ENCODE measurements at places on chromosomes 4 and X.

DNA sequence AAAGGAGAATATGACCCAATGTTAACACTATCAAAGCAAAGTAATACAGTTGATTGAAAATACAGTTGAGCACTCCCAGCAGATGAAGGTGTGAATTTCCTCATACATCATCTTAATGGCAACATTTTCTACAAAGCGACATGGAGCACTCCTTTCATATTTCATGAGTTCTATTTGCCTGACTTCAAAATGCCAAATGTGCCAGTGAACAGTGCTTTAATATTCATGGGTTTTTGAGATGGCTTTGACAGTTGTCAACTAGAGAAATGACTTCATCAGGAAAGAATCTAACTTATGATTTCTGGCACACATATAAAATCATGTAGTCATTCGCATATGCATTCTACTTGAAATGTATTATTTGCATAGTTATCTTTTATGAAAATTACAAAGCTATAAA is 222.4 kb downstream of the GALNTL6 start:
- no peak for DNase-seq

DNA sequence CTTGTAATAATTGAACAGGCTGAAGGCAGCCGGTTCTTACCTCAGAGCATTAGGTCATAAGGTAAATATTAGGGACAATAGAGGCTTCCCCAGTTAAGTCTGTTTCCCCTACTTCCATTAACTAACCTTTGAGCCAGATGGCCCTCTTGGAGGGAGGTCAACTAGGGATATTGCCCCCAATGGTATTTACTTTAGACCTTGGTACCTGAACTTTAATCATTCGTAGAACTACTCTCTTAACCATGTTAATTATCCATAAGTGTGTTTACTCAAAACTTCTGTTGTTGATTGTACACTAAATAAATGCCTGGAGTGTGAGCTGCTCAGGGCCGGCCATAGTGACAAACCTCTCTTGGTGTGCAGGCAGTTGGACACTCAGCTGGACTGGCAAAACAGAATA is 1843.5 kb upstream of the AGA start:
- DNase-seq, result no peak

DNA sequence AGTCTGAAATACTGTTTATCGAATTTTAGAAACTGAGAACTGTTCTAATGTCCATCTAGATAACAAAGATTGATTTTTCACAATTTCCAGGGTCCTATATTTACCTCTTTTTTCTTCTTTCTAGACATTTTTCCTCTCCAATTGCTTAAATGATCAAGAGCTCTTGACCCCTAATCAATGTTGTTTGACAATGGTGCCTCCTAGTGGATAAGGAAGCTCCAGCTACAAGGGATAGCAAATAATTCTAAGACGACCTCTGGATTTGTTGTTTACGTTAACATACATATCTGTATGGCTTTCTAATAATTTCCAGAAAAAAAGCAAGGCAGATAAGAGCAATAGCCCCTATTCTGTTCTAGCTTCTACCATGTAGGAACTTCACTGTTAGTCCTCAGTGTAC is 35.8 kb downstream of the GPR82 start:
- no peak for DNase-seq

- DNase-seq, result no peak
Observed at GRCh38 chr4:87074121-87074488, 139.3 kb downstream of the AFF1 start.

DNA sequence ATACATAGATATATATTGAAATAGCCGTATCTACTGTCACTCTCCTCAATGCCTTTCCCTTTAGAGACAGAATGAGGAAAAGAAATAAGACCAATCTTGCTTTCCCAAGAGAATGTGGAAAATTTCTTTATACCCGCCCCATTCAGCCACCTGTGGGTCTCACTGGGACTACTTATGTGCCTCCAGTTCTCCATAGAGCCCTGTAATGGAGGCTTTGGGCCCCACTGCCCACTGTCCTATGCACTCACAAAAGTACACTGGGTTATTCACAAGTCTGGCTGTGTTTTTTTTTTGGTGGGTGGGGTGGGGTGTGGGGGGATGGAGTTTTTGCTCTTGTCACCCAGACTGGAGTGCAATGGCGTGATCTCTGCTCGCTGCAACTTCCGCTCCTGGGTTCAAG is 70.4 kb upstream of the ELOVL6 start:
- DNase-seq, result no peak

DNA sequence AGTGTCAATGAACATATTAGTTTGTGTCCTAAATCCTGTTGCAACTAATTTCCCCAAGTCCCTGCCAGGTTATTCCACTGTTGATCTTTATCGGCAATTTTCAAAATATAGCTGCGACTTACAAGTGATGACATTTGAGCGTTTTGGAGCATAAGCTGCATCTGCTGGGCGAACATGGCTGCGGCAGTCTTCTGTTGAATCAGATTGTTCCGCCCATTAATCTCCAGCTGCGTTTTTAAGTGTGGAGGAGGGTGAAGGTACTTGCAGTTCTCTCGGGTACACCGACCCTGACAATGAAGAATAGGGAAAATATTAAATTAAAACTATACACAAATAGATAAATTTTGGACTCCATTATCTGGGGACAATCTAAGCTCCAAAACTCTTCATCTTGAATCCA is 82.7 kb downstream of the MBNL3 start:
- DNase-seq, result no peak

GRCh38 chr4:122920473-122920872 is 1.9 kb downstream of the NUDT6 start:
- no peak for DNase-seq

GRCh38 chrX:153349952-153350351 is 16.0 kb downstream of the ZNF275 start:
- no peak for DNase-seq

DNA sequence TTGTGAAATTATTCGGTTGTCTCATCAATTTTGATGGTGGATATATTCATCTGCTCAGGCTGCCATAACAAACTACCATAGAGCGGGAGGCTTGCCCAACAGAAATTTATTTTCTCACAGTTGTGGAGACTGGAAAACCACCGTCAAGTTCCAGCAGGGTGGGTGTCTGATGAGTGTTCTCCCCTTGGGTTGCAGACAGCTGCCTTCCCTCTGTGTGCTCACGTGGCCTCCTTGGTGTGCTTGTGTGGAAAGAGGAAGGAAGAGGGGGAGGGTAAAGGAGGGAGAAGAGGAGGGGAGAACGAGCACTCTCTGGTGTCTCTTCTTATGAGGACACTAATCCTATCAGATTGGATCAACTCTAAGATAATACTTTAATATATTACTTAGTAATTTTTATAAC is 123.8 kb upstream of the TEX13D start:
- DNase-seq, result no peak

DNA sequence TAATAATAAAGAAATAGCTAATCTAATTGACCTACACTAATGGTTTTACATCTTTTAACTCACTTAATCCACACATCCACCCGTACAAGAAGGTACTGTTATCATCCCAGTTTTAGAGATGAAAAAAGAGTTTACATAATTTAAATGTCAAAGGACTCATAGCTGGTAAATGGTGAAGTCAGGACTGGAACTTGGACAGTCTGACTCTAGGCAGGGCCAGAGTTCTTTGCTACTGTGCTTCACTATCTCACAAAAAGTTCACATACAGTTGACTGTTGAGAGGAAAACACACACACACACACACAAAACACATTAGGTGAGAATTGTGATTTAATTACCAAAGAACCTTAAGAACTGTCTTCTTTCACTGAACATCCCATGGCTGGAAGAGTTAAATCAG is 71.2 kb upstream of the PRSS48 start:
- DNase-seq, result no peak

DNA sequence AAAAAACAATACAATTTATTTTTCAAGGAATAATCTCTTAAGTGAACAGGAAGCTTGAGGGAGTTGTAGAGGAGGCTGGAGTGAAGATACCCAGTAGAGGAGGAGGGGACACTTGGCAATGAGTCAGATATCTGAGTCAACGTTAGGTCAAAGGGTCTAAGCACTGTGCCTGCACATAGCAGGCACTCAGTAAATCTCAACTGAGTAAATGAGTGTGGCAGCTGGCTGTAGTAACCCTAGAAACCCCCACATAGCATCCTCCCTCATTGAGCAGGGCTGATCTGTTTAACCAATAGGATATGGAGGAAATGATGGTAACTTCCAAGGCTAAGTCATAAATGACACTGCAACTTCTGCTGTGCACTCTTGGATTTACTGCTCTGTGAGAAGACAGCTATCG is 186.0 kb upstream of the FAM241A start:
- no peak for DNase-seq

Data from GM12878 (cell line).